NCI-H1417 treated with DMSO at 0.1 percent for 48 hours (cell line): ENCODE measurements at places on chromosomes 6 and 20.

DNA sequence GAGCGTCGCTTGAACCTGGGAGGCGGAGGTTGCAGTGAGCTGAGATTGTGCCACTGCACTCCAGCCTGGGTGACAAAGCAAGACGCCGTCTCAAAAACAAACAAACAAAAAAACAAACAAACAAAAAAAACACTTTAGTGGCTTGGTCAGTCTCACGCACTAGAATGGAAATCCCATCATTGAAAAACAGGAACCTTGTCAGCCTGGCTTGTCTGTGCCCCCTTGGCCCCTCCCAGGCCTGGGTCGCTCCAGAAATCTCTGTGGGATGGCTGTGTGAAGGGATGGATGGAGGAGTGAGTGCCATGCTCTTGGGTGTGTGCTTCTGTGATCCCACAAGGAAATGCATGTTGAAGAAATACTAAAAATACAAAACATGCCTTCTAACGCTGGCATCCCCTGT, 20.9 kb upstream of the NAA20 start:
- no peak for DNase-seq

GRCh38 chr6:81084776-81085430, 667.6 kb downstream of the TENT5A start:
- no peak for DNase-seq

- DNase-seq: no peak
Observed at GRCh38 chr20:22412977-22413868, 171.1 kb downstream of the FOXA2 start.

- DNase-seq: no peak
Observed at GRCh38 chr20:51487565-51488268, 54.8 kb downstream of the NFATC2 start.
